ENCODE measurements at places on chromosomes 12 and 14.

DNA sequence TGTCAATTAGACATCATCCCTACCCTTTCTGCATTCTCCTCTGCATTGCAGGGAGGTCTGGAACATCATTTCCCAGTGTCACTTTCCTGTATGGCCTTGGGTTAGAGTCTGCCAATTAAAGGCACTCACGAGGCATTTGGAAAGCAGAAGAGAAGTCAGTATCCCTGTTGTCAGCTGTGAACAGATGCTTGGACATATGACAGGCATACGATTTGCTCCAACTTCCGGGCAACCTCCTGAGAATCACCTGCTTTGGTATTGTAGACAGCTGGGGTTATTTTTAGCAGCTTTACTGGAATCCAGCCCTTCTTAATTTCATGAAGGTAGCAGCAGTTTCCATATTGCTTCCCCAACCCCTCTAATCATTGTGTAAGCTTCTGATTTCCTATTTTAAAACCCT is 88.7 kb upstream of the DHRS4 start:
- DNase-seq = peak; percentile 61

- no peak for DNase-seq
Measured at GRCh38 chr14:74947353-74948227, 7.8 kb downstream of the PGF start.

- no peak for DNase-seq
Measured at GRCh38 chr12:2666846-2667245, 127.9 kb upstream of the FKBP4 start.

DNA sequence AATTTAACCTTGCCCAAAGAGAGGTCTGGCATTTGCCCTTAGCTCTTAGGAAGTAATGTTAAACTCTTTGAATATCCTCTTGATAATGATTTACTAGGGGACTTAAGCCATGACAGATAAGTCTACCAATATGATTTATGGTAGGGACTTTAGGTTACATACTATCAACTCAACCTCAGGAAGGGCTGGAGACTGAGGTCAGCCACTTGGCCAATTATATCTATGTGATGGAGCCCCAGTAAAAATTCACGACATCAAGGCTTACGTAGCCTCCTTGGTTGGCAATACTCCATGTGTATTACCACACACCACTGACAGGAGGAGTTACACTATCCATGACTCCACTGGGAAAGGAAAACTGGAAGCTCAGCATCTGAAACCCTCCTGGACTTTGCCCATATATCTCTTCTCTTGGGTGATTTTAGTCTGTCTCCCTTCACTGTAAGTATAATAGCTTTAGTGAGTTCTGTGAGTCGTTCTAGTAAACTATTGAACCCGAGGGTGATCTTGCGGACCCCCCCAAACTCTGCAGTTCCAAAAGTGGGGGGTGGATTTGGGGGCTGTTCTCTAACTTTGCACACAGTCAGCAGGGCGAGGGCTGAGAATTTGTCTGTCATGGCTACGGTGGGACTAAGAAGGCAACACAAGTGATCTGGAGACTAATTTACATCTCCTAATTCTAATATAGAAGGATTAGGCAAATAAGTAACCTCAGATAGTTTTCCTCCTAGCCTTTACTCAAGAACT is 62.3 kb downstream of the R3HDM2 start:
- DNase-seq = no peak

DNA sequence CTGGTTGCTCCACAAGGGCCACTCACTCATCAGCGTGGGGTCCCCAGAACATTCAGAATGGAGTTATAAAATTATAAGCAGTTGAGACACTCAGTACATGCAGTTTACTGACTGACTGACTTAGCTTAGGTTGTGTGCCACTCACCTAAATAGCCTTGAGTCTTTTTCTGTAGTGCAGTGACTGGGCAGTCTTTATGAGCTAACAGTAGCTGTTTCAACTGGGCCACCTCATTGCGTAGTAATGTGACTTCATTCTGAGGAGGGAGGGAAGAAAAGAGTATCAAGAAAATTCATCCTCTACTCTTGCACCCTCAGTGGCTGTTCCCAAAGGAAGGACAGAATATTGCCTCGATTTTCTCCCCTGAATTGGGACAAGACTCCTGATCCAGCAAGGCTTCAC is 15.8 kb upstream of the NPFF start:
- no peak for DNase-seq

GRCh38 chr14:36915081-36915480 is 253.4 kb downstream of the PAX9 start:
- DNase-seq = no peak

GRCh38 chr14:67453575-67454300 is 34.8 kb downstream of the TMEM229B start:
- no peak for DNase-seq

GRCh38 chr14:86057018-86057667 is 527.2 kb downstream of the FLRT2 start:
- DNase-seq = peak; percentile 19

DNA sequence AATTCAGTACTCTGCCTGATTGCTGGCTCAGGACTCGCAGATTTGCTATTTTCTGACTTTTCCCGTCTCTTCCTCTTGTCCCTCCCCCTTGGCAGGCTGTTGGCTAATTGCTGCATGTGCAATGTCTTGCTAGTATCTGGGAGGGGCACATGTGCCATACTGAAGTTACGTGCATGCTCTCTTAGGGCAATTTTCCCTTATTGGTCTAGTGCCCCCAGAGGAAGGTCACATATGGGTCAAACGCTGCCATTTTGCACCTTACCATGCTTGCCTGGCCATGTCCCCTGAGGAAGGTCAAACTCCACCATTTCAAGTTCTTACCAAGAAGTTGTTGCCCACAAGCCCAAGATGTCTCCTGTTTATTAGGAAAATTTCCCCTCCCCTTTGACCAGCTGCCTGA is 13.9 kb upstream of the ERC1 start:
- no peak for DNase-seq

DNA sequence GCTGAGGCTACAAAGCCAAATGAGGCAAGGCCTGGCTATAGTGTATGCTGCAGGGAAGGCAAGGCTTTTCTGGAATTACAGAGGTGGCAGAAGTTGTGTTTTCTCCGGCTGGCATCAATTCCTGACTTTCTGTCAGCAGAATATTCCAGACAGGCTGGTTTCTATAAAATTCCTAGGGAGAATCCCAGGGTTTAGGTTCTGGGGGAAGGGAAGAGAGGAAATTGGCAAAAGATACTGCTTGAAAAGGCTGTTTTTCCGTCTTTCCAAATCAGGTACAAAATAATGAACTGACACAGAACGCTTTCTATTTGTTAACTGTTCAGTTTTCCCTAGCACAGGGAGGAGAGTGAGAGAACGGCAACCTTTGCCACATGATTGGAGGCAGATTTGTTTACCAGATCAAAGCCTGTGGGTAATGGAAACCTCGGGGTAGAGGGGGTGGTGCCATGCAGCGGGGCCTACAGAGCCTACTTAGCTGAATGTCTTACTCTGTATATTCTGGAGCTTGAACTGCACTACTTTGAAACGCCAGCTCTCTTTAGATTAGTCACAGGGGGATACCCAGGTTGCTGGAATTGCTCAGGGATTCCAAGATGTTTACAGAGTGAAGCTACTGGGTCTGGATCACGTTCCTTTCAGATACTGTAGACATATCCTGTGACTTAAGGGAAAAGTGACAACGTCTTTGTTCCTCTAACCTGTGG is 65.8 kb upstream of the DACT1 start:
- DNase-seq = peak; percentile 3

Measured in LHCN-M2 (cell line).